ENCODE measurements at places on chromosomes 6 and 20. TPM values are rescaled to one million over a fixed set of nuclear protein-coding genes. Genes with fewer than 3 reads are reported as not detected.
A peak's percentile ranks its signal among the peaks of the same experiment; 100 is the strongest.

DNA sequence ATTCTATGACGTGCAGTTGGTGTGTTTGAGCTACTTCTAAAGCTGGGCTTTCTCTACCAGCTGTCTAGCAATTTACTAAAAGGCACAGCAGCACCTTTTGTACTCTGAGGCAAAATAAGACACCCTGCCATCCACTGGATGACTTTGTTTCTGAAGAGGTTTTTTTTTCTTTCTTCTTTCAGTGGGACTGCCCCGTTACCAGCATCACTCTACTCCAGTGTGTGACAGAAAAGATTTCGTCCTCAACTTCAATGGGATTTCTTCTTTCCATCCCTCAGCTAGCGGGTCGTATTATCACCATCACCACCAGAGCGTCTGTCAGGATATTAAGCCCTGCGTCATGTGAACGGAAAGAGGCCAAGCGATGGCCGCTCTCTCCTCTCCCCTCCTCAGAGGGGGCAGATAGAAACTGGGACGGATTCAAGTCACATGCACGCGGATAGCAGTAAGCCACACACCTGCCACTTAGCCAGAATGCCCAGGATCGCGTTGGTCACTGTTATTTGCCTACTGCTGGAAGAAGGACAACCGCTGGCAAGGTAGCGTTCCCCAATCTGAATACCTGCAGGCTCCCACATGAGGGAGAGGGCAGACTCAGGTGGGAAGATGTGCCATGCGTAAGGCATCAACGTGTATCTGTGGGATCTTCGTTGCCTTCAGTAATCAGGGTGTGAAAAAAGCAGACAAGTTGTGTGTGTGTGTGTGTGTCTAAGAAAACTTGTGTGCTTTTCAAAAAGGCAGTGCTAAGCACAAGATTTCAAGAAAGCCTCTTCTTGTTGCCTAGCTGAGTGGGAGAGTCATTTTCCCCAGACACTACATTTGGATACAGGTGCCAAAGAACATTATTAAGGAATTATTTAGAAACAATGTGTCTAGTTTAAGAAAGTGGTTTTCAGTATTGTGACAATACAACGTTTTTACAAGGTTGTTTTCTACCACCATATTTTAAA lies 5.4 kb downstream of the FOXF2 start:
- DNase-seq, result no peak

DNA sequence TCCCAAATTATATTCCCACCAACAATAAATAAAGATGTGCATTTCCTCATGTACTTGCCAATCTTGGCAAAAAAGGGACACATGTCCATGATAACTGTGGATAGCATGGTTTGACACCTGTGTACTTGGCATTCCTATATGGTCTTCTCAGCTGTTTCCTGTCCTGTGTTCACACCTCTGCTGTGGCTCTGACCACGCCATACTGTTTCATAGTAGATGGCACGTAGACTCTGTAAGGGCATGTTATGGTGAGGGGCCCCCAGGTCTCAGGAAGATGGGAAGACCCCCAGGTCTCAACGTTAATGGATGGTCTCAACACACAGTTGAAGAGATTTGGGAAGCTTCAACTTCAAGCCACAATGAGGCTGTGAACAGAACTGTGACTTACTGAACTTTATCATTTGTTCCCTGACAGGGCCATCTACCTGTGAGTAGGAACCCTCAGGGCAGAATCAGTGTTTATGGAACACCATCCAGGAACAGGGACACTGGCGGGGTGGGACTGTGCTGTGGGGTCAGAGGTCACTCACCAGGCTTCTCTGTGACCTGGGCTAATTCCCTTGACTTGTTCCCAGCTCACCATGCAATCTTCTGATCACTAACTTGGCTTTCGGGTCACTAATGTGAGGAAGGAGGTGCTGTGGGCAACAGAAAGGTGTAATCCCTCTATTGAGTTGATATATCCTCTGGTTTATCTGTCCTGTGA lies 11.8 kb downstream of the ZBTB24 start:
- no peak for DNase-seq

DNA sequence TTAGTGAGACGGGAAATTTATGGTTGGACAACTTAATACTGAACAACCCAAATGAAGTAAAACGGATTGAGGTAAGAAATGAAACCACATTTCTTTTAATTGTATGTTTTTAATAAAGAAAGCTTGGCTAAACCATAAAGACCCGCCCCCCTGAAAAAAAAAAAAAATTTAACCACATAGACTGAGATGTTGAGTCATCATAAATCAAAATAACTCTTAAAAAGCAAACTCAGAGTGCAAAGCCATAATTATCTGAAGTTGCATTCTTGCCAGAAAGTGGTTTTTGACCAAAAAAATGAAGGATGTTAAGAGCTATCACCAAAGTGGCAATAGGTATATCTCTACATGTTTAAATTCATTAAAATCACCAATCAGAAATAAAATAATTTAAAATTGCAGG lies 101.8 kb upstream of the COL21A1 start:
- DNase-seq, result no peak

DNA sequence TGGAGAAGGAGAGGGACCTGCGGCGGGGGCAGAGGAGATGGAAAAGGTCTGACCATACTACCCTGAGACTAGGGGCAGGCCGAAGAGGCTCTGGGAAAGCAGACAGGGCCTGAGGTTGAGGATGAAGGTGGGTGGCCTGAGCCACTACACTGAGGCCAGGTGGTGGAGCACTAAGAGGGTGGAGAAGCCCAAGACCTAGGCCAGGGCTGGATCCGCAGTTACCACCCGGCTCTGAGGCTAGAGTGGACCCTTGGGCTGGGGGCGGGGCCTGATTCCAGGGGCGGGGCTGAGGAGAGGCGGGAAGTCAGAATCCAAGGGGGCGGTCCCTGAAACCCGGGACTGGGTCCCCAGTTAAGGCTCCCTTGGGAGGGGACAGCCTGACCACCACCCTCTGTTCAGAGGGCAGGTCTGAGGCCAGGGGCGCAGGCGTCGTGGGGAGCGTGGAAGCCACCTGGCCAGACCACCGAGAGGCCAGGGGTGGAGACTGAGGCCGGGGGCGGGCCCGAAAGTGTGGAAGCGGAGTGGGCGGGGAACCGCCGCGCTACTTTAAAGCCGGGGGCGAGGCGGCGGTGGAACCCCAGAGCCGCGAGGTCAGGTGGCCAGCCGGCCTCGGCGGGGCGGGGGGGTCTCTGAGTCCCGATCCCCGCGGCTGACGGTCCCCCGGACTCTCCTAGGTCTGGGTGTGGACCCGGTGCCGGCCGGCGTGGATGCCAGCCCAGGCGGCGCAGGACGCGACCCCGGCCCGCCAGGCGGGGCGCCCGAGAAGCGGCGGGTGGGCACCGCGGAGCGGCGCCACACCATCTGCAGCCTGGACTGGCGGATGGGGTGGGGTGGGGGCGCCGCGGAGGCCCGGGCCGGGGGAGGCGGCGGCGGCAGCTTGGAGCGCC lies 8.3 kb downstream of the CCM2L start:
- peak; percentile 57 for DNase-seq

- DNase-seq, result no peak
Observed at GRCh38 chr6:28683945-28684538, 158.4 kb downstream of the GPX5 start.

DNA sequence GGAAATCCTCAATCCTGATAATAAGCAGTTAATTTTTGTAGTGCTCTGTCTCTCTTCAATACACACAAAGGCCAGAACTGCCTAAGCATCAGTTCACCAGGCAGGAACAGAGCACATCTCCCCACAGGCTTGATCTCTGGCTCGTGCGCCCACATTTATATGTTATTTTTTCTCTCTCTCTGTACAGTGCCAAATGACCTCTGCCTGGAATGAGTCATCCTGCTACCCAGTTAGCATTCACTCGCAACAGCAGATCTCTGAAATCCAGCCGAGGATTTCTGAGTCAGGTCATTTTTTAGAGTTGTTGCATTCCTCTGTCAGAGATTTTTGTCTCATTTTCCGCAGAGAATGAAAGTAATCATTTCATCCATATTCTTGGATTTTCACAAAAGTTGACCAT lies 107.1 kb downstream of the COL12A1 start:
- DNase-seq, result peak; percentile 45

DNA sequence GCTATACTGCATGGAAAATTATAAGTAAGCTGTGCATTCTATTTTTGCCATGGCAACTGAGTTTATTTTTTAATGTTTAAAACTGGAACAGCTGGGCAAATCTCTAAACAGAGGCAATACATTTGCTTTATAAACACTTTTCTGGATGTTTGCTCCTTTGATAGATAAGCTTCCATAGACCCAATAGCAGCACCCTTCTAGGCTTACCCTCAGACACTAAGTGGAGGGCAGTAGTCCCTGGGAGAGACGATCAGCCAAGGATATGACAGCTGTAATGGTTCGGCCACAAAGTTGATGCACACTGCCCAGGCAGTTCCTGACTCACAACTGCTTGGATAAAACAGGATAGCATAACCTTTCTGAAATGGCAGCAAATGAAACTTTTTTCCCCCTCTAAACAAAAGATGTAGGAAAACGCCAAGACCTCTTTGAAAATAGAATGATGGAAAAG lies 8.5 kb upstream of the MRPS10 start:
- DNase-seq, result no peak

GRCh38 chr20:22905658-22906057 lies 129.5 kb upstream of the SSTR4 start:
- no peak for DNase-seq

DNA sequence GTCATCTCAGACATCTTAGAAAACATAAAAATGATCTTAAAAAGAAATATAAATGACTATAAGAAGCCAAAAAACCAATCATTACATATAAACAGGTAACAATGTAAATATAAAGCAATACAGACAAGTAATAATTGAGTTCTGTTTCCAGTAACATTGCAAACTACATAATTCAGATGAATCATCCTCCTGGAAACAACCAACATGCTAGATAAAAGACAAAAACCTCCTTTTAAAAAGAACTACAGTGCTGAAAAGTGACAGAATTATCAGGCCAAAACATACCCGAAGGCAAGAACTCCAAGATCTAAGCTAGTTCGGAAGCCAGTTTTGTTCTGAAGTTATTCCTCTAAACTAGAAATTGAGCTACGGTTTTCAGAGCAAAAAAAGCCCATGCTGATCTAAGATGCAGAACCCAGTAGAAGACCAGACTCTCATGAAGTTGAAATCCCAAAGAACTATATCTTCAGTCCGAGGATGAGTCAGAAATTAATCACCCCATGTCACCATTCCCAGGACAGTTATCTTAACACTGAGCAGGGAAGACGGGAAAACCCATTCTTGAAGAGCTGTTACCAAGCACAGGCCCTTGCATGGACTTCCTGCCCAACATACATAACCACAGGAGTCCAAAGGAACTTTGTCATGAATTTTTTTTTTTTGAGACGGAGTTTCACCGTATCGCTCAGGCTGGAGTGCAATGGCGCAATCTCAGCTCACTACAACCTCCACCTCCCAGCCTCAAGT lies 9.8 kb downstream of the PGM3 start:
- DNase-seq, result no peak

DNA sequence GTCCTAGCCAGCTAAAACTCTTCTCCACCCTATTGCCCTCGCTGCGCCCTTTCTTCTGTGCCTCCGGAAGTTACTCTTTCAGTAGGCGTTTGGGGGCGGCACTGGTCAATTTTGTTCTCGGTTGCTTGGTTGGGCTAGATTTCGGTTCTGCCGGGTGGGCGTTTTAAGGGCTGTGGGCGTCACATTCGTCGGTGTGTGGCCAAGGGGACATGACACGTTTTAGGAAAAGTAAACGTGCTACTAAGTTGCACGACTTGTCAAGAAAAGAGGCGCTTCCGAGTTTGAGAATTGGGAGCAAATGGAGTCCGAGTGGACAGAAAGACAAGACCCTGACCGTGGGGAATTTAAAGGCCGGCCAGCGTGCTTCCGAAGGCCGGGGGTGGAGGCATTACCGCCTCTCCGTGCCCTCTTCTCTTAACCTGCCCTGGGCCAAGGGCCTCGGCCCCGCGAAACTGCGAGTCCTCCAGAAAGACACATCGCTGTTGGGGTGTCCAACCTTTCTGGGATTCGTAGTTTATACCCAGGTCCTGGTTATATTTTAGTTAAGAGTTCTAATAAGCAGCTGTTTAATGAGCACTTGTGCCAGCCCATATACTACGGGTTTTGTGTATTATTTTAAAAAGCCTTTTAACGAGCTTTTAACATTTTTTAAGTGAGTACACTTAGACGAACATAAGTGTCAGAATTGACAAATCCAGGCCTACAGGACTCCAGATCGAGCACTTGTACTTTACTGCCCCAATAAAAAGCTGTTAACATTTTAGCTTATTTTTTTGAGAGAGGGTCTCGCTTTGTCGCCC lies 664 bp upstream of the BAG6 start:
- no peak for DNase-seq

GRCh38 chr20:38608188-38608587 lies 6.6 kb downstream of the ARHGAP40 start:
- DNase-seq, result no peak

- DNase-seq, result no peak
Observed at GRCh38 chr20:34570859-34571306, 12.4 kb downstream of the MAP1LC3A start.

DNA sequence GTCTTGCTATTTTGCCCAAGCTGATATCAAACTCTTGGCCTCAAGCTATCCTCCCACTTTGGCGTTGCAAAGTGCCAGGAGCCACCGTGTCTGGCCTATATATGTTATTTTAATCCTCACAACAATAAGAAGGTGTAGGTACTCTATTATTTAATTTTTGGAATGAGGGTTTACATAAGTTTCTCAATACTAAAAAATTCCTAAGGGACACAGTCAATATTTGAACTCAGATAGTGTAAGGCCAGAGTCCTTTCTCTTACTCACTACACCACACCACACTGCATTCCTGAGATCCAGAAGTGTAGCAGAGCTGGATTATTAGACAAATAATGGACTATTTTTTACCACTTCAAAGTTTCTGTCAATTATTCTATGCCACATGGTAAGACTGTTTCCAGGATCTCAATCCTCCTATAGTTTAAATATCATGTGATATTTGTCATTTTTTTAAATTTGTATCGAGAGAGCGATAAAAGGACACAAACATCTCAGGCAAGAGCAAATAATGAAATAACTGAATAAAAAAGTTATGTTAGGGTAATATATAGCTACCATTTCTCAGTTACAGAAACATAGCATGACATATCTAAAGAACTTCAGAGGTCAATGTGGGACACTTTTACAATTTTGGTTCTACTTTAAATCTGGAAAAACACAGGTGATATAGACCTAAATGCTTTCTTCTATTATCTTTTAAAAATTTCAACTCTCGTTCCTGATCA lies 162.2 kb upstream of the THEMIS start:
- no peak for DNase-seq

DNA sequence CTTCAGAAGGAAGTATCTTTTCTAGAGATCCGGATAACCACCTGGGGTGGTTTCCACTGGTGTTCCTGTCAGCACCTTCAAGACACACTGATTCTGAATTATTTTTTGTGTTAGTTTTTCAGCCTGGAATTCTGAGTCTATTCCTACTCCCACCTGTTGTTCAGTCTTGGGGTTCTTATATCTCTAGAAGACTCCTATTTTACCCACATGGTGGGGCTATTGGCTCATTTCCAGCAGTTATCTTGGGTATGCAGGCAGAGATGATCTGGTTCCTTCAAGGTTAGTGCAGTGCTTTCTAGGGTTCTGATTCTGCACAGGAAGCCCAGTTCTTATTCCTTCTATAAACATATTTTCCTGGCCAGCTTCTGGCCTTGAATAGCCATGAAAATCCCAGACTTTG lies 175.6 kb upstream of the PDE7B start:
- DNase-seq, result no peak

RALGAPA2 gene
- 52.0 TPM for total RNA-seq

OCSTAMP gene
- total RNA-seq, result not detected

ITPR3 gene
- total RNA-seq, result 1.3 TPM

DEFB124 gene
- total RNA-seq, result not detected

RPRD1B gene
- 22.8 TPM for total RNA-seq

DPPA5 gene
- total RNA-seq, result not detected

AGER gene
- total RNA-seq, result 6.0 TPM

PTPRT gene
- total RNA-seq, result 0.88 TPM

TNNC2 gene
- not detected for total RNA-seq
